ENCODE measurements at places on chromosomes 11 and 22. TPM values are rescaled to one million over a fixed set of nuclear protein-coding genes. Genes with fewer than 3 reads are reported as not detected.

The ZNHIT2 gene
- 8.9 TPM for total RNA-seq

The SLC22A9 gene
- total RNA-seq: not detected

The HBD gene
- total RNA-seq: not detected

The NAV2 gene
- 25.5 TPM for total RNA-seq

The DEUP1 gene
- 0.65 TPM for total RNA-seq

The MS4A7 gene
- not detected for total RNA-seq

The PAMR1 gene
- 33.9 TPM for total RNA-seq

The CHORDC1 gene
- 38.8 TPM for total RNA-seq

The VPS37C gene
- 16.6 TPM for total RNA-seq

The SERHL2 gene
- total RNA-seq: 7.1 TPM

The TUG1 gene
- 93.1 TPM for total RNA-seq

The PDGFD gene
- 2.3 TPM for total RNA-seq

The MAPK12 gene
- 32.1 TPM for total RNA-seq

The C11orf42 gene
- not detected for total RNA-seq

The PIWIL4 gene
- total RNA-seq: 6.8 TPM

The TMEM25 gene
- 15.0 TPM for total RNA-seq

The BSCL2 gene
- total RNA-seq: 54.8 TPM

The PDGFB gene
- total RNA-seq: 0.32 TPM

The LMO2 gene
- total RNA-seq: 0.65 TPM

The HMOX1 gene
- 907 TPM for total RNA-seq

The TRIM49 gene
- total RNA-seq: not detected

The CRYAB gene
- 117 TPM for total RNA-seq

The MAPK8IP1 gene
- total RNA-seq: 8.3 TPM

The MFNG gene
- 0.86 TPM for total RNA-seq

The FAM180B gene
- 0.26 TPM for total RNA-seq

The PATE2 gene
- 0.13 TPM for total RNA-seq

The ME3 gene
- total RNA-seq: 31.8 TPM

Data from articular chondrocyte of knee joint (primary cell).